ENCODE measurements at places on chromosomes 12 and 14. TPM values are rescaled to one million over a fixed set of nuclear protein-coding genes. Genes with fewer than 3 reads are reported as not detected.

The PRKD1 gene
- total RNA-seq: 2.4 TPM

The REM2 gene
- total RNA-seq: 0.34 TPM

The FOXJ2 gene
- total RNA-seq: 9.5 TPM

The LPAR5 gene
- total RNA-seq: 0.53 TPM

The CLMN gene
- total RNA-seq: 4.8 TPM

The TNFAIP2 gene
- 283 TPM for total RNA-seq

The TEX22 gene
- total RNA-seq: 0.10 TPM
